Adrenal gland (tissue), 19 donors: ENCODE measurements at places on chromosomes 1 and 21. TPM values are rescaled to one million over a fixed set of nuclear protein-coding genes. Genes with fewer than 3 reads are reported as not detected.

The SLC25A34 gene
- polyA plus RNA-seq, result 6.0 TPM

The AK5 gene
- 0.64 TPM for polyA plus RNA-seq

The OR6K3 gene
- not detected for polyA plus RNA-seq

The ASAP3 gene
- polyA plus RNA-seq, result 117 TPM

The NPPB gene
- 1.1 TPM for polyA plus RNA-seq

The ACTN2 gene
- 0.09 TPM for polyA plus RNA-seq

The CLCA2 gene
- 0.16 TPM for polyA plus RNA-seq
